Ascending aorta (tissue), 2 donors: ENCODE measurements at places on chromosomes 12 and 14.

GRCh38 chr14:101360054-101360911, 201.0 kb upstream of the DIO3 start:
- DNase-seq: no peak

DNA sequence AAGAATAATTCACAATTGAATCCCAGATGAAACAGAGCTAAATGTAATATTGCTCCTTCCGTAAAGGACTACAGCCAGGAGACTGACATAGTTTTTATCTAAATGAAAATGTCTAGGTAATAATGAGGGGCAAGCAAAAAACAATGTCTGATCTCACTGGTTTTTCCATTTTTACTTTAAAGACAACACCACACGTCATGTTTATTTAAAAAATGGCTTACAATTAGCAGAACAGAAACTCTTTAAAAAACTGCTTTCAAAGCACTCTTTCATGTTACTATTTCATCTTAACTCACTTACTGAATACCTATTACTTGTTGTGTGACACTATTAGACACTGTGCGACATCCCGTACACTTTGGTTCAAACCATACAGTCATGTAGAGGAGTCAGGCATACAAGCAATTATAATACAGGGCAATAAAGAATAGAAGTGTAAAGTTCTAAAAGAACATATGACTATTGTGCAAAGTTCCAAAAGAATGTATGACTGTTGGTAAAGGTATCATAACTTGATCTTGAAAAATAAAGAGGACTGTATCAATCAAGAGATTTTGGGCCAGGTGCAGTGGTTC, 9.1 kb downstream of the BTBD7 start:
- DNase-seq: no peak

DNA sequence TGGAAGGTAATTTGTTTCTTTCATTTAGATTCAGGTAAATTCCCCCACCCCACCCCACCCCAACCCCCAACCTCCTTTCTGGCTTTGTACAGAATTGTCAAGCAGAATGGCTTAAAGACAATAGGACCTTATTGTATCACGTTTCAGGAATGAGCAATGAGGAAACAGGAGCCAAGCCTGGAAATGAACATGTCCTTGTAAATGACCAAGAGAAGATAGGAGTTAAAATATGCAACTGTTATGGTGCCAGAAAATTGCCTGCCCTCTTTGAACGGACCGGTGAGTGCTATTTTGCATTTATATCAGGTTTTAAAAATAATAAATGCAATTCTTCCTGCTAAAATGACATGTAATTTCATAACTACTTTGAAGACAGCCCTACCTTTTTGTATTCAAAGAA, 141.6 kb upstream of the PELI2 start:
- DNase-seq: no peak

GRCh38 chr12:53252349-53252916, 15.7 kb upstream of the ESPL1 start:
- no peak for DNase-seq

DNA sequence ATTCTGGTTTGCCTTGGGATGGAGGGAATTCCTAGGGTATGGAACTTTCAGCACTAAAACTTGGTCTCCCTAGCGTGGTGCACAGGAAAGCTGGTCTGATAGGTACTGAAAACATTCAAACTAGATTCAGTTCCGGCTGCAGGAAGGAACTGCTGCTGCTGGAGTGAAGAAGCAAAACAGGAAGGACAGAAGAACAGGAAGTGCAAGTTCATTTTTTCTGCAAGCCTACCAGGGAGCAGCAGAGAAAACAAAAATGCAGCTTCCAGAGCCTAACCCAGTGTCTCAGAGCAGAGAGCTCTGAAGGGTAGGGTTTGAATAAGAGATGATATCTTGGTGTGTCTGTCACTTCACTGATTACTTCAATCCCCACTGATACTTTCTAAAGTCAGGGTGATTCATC, 165.2 kb downstream of the VRK1 start:
- no peak for DNase-seq

DNA sequence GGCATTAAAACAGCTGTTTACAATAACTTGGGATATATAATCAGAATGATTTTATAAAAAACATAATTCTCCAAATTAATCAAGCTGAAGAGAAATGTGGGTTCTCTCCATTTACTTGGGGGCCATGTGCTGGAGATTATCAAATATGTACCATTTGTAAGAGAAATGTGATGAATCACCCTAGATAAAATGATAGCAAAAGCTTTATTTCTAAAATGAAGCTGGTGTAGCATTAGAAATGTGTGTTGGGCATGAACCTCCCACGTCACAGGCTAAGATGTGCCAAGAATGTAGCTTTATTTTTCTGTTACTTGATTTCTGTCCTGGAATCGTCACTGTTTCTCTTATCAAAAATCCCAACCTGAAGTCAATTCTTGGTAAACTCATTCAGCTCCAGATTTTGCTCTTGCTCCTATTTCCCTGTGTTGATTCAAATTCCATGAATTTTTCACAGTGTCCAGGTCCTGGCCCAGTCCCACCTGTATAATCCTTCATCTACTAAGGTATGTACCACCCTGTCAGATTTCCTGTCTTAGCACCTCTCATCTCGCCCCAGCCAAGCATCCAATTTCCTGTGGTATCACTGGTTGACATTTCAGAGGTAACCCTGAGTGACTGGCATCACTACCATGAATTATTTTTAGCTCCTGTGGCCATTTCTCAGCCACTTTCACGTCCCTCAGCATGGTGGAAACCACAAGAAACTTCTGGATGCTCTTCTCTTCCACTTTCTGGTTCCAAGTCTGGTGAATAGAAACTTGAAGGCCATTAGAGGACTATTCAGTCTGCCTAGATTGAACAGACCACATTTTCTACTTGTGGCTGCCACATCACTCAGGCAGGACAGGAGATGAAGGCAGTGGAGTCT, 103.6 kb upstream of the FLRT2 start:
- no peak for DNase-seq

- DNase-seq: no peak
Measured at GRCh38 chr12:46438719-46439319, 66.2 kb upstream of the SLC38A2 start.
